ENCODE measurements at places on chromosomes 7 and 10.

DNA sequence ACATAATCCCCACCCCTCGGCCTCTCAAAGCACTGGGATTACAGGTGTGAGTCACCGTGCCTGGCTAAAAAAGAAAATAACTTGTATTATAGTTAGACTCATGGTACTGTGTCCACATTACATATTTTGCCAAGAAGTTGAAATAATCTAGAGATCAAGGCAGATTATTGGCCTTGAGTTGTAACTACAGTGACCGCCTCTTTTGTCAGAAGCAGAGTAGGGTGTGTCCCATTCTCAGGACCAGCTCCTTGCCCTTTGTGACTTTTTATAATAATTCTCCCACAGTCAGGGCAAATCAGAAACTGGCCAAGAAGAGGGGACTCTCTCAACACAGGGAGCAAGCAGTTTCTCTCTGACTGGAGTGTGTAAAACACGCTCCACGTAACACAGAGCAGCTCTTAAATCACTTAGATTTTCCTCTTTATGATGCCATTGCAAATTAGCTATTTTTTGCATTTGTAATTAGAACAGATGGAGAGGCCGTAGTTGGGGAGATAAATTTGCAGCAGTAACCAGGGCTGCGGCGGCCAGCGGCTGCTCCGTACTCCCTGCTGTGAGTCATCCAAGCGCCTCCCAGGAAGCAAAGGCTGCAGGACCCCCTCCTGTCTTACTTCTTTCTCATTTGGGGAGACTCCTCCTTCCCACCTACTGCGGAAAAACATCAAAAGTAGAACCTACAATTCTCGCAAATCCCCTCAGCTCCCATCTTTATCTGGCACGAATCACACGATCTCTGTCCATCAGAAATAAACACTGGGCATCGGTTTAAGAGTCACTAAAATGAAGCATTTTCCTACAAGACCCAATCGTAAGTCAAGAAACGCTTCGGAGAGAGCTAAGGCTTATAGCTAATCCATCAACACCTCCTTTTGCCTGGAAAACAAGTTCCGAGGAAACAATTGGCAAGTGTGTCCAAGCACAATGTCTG lies 32.1 kb upstream of the MSRB2 start:
- DNase-seq: no peak

GRCh38 chr10:132247943-132248342 lies 59.8 kb downstream of the STK32C start:
- DNase-seq: no peak

DNA sequence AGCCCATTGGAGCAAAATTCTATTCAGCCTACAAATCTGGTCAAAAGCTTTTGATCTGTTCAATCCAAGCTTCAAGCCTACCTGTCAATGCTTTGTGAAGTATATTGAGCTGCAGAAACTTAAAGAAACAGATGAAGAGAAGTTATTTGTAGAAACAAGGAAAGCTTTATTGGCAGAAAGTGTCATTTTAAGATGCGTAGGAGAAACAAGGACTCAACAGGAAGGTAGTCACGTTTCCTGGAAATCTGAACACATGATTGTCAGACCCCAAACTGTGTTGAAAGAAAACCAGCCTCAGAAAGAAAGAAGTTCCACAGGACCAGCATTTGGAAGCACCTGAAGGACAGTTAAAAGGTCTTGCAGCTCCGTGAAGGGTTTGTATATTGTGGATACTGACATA lies 34.8 kb upstream of the PURB start:
- DNase-seq: no peak

DNA sequence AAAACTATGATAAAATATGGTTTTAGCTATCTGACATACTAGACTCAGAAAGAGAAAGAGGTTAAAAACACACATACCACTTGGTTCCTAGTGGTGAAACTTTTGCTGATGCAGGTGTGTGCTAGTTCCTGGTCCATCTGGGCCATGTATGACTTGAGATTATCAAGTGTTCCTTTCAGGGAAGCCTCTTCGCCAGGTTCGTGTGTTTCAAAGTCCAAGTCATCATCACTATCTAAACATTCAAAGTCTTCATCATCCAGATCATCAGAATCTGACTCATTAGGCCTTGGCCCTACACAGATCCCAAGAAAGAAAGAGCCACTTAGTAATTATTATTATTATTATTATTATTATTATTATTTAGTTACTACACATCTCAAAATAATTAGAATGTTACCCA lies 26.4 kb downstream of the NUDT13 start:
- no peak for DNase-seq

GRCh38 chr7:126569402-126569801 lies 683.3 kb downstream of the GRM8 start:
- no peak for DNase-seq
